ENCODE measurements at places on chromosomes 5 and 9. TPM values are rescaled to one million over a fixed set of nuclear protein-coding genes. Genes with fewer than 3 reads are reported as not detected.

FOXD4L5 gene
- total RNA-seq, result 0.05 TPM

- no peak for DNase-seq
Measured at GRCh38 chr5:88877826-88878225, 5.2 kb downstream of the MEF2C start.

PMPCA gene
- total RNA-seq, result 15.1 TPM

DNA sequence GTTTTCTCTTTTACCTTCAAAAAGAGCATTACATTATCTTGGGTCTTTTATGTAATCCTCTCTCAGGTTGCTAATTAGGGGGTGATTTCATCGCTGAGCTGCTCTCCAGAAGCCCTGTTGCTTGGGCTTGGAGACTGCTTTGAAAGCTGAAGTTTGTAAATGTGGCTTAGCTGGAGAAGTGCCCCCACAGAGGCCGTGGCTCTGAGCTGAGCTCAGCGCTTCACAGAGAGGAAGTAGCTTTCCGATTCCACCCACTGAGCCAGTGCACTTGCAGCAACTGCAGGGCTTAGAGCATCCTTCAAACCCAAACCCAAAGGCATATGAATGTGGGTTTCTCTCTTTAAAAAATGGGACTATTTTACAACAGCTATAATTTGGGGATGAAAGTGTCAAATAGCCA lies 13.7 kb upstream of the NXNL2 start:
- DNase-seq, result no peak

DNA sequence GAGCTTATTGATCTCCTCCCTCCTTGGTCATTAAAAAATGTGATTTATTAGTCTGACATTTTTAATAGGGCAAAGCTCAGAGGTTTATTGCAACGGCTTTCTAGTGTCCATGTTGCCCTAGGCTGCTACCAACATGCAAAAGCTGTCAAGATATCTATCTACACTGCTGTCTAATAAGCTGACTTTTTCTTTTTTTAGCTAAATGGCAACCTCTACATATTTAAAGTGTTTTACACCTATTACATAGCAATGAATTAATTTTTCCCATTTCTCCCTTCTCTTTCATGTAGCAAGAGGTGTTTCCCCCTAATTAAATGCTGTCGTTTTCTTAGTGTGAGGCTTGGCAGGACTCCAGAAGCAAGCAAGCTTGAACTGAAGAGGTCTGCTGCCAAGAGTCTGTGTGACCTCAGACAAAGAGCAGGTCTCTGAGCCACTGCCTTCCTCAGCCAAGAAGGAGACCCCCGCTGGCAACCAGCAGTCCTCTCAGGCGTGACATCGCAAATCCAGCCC lies 79.4 kb downstream of the GAS1 start:
- DNase-seq, result no peak

- no peak for DNase-seq
Measured at GRCh38 chr9:18575686-18576085, 101.7 kb downstream of the ADAMTSL1 start.

Data from urinary bladder (tissue), 4 donors.